ENCODE measurements at places on chromosomes 6 and 20.
A peak's percentile ranks its signal among the peaks of the same experiment; 100 is the strongest.

GRCh38 chr6:151698931-151699700, 108.4 kb upstream of the ESR1 start:
- no peak for DNase-seq

- DNase-seq: no peak
Observed at GRCh38 chr6:91611190-91611589, 1024.3 kb upstream of the MAP3K7 start.

DNA sequence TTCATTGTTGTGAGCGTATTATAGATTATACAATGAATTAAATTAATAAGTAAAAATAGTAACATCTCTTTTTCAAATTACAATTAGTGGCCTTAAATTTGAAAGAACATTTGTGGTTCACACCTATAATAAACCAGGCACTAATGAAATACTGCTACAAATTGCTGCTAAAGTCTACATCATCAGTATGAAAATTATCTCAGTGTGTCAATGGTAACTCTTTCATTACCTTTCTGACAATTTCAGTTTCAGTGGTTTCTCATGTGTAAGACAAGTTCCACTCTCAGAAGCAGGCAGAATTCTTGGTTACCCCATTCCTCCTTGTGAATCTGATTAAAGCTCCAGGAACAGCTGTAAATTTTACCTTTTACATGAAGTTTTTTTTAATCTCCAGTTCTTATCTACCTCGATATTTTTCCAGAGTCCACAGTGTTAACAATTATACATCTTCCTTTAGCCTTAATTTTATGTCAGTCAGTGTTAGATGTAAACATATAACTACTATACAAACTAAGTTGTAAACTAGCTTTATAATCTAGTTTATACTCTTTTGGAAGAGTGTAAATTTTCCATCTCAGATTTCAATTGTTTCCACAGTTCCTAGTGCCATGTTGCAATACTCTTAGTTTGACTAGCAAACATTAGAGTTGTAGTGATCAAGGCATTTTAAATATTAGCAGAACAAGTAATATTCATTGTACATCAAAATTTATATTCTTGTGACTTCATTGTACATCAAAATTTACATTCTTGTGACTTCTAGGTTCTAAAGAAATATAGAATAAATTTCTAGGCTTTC, 1038.4 kb downstream of the EPHA7 start:
- DNase-seq: no peak

DNA sequence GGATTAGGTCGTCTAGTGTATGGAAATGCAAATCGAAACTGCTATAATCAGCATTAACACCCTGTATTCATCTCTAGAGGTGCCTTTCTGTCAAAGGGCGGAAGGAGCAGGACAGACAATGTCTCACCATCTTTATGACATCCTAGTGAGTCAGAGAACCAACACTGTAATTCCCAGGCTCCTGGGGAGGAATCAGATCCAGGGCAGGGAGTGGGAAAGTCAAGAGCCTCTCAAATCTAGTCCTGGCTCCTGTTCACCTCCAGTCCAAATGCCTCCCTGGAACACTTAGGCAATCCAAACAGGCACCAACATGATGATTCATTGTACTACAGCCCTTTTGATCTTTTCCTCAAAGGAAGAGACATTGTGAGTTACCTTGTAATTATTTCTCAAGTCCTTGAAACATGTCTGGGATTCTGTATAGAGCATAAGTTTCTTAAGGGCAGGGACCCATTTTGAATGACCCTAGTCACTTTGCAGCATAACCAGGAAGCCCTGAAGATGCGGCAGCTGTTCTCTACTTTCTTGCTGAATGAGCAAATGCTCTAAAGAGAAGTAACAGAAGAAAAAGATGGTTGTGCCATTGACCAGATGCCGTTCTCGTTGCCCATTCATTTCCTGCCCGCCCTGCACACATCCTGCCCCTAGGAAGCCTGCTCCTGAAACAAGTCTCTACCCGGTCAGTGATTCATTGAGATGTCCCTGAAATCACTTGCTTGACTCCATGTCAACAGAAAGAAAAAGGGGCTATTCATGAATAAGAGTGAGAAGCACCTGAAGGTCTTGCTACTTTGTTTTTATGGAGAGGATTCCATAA, 112.8 kb upstream of the JARID2 start:
- DNase-seq: no peak

- no peak for DNase-seq
Observed at GRCh38 chr6:3844097-3844463, 5.1 kb upstream of the FAM50B start.

GRCh38 chr6:98838975-98839374, 4.6 kb downstream of the POU3F2 start:
- DNase-seq: no peak

GRCh38 chr20:48824830-48825565, 2.8 kb downstream of the PREX1 start:
- DNase-seq: no peak

DNA sequence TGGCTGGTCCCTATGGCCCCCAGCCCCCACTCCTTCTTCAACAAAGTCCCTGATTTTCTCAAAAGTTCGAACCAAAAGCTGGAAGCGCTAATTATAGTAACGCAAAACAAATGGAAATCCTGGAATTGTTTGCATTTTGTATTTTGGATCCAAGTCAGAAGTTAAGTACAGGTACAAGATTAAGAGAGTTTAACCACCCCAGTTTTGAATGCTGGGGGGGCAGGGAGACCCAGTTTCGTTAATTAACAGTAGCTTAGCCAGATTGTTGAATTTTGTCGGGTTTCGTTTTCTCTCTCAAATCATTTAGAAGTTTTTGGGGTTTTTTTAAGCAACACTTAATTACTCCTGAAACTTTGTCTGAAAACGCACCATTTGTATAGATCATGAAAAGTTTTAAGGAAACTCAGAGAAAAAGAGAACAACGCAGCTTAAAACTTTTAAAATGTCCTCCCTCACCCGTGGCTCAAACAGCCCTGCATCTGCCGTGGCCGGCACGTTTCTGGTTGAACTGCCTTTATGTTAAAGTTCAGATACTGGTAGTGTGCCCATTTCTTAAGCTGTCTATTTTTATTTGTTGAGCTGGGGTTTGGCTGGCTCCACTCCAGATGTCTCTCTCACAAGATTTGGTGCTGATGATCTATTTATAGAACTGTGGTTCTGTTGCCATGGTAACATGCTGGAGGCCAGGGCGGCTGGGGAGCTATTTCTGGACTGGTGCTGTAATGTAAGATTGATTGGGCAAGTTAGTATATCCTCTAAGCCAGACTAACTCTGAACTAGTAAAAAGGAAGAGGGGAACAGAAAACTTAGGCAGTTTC, 55.0 kb downstream of the GNAS start:
- DNase-seq: peak; percentile 63

DNA sequence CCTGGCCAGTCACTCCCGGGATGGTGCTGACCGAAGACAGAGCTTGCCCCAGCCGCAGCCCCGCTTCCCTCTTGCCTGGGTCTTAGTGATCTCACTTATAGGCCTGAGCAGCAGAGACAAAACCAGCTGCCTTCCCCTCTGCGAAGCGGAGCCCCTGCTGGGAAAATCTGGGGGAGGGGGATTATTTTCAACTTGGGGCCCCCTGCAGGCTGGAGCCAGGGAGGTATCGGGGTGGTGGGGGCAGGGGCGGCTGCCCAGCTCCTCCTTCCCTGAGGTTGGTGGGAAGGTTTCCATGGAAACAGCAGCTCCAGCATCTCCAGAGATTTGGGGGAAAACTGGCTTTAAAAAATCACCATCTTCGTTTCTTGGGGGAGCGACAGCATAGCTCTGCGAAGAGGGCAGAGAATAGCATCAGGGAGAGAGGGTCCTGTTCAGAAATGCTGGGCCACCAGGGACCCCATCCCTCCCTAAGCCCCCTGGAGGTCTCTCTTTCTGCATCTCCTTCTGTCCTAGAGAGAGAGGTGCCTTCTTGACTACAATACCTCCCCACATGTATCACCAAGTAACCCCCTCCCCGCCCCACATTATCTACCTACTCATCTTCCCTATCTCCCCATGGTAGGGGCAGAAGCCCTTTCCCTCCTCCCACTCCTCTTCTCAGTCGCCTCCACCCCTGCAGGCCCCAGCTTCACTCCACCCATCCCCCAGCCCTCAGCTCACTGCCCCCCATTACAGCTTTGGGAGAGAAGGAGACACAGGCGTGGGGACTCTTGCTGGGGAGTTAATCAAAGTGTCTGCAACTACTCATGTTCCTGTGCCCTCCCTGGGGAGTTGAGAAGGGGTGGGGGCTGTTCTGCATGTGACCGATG, 88.4 kb upstream of the CCDC167 start:
- DNase-seq: no peak

GRCh38 chr20:11255860-11256259, 582.1 kb upstream of the JAG1 start:
- DNase-seq: no peak

- DNase-seq: peak; percentile 14
Observed at GRCh38 chr20:20710443-20711315, 1.8 kb downstream of the RALGAPA2 start.
